Heart right ventricle (tissue), 16 donors: ENCODE measurements at places on chromosomes 5 and 9. TPM values are rescaled to one million over a fixed set of nuclear protein-coding genes. Genes with fewer than 3 reads are reported as not detected.
A peak's percentile ranks its signal among the peaks of the same experiment; 100 is the strongest.

DNA sequence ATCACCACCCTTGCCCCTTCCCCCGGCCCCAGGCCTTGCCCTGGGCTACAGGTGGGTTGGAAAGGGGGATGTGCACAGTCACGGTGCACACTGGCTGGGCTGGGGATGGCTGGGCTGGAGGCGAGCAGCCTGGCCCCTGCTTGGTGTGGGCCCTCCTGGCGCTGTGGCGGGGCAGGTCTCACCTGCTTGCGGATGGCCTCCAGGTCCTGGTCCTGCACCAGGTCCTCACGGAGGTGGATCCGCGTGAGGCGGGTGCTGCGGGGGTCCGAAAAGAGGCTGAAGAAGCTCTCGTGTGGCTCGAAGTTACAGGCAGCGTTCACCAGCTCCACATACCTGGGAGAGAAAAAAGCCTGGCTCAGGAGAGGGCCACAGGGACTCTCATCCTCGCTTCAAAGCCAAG lies 18.1 kb downstream of the ZER1 start:
- no peaks in the 10 kb centered on the region for H3K4me1 ChIP-seq
- H3K27ac ChIP-seq = no peak overlapping the region
- H3K27me3 ChIP-seq = no peaks in the 10 kb centered on the region
- no peaks in the 10 kb centered on the region for H3K36me3 ChIP-seq
- no peak for DNase-seq

DNA sequence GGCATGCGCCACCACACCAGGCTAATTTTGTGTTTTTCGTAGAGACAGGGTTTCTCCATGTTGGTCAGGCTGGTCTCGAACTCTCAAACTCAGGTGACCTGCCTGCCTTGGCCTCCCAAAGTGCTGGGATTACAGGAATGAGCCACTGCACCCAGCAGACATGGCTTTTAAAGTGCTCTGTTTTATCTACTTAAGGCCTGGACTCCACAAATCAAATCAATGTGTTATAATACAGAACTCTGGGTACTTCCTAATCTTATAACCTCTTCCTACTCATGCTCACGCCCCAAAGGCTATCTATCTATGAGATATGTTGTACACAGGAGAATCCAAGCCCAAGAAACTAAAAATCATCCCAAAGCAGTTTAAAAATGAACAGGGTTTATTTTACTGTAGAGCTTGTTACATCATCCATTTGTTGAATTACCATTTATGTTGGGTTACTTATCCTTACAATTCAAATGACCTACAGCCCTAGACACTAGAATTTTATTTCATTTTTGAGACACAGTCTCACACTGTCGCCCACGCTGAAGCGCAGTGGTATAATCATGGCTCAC lies 155.1 kb downstream of the EFNA5 start:
- no peak for DNase-seq
- H3K27me3 ChIP-seq = no peaks in the 10 kb centered on the region
- H3K4me1 ChIP-seq = peaks cover 15% of the 10 kb centered on the region
- no peak overlapping the region for H3K27ac ChIP-seq
- no peaks in the 10 kb centered on the region for H3K36me3 ChIP-seq

GRCh38 chr9:130181678-130182380 lies 9.6 kb downstream of the NCS1 start:
- H3K4me3 ChIP-seq = no peak overlapping the region
- H3K36me3 ChIP-seq = no peaks in the 10 kb centered on the region
- DNase-seq = no peak
- no peak overlapping the region for H3K27ac ChIP-seq
- peaks cover 17% of the 10 kb centered on the region for H3K4me1 ChIP-seq

- no peak for DNase-seq
- H3K4me1 ChIP-seq = peaks cover 11% of the 10 kb centered on the region
- no peak overlapping the region for H3K4me3 ChIP-seq
- H3K27me3 ChIP-seq = no peaks in the 10 kb centered on the region
- H3K36me3 ChIP-seq = no peaks in the 10 kb centered on the region
Measured at GRCh38 chr5:65923339-65923738, 3.0 kb upstream of the ERBIN start.

Gene FAM151B
- total RNA-seq = 2.1 TPM

DNA sequence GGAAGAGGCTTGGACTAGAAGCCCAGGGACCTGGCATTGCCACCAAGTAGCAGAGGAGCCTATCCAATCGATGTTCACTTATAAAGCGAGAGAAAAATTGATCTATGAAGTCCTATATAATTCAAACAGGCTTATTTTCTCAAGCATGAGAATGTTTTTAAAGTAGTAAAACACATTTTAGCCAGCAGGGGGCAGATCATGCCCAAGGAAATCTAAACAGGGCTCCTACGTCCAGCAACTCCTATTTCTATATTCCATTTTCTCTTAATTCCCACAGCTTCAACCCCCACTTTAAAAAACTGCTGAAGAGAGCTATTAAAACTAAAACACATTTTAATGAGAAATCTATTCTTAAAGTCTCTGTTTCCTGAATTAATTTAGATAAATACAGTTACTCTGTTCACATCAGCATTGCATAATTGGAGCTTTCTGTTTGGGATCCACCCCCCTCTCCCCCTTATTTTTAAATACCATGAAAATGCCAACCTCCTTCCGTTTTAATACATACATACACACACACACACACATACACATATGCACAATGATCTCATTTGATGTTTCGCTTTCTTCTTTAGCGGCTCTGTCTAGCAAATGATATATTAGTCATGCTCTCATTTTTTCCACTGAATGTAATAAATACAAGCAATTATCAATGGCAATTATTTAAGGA lies 144.9 kb downstream of the MYO10 start:
- H3K4me1 ChIP-seq = peaks cover 9% of the 10 kb centered on the region
- no peaks in the 10 kb centered on the region for H3K27me3 ChIP-seq
- H3K4me3 ChIP-seq = no peak overlapping the region
- DNase-seq = peak; percentile 17
- no peak overlapping the region for H3K27ac ChIP-seq
- no peaks in the 10 kb centered on the region for H3K36me3 ChIP-seq

DNA sequence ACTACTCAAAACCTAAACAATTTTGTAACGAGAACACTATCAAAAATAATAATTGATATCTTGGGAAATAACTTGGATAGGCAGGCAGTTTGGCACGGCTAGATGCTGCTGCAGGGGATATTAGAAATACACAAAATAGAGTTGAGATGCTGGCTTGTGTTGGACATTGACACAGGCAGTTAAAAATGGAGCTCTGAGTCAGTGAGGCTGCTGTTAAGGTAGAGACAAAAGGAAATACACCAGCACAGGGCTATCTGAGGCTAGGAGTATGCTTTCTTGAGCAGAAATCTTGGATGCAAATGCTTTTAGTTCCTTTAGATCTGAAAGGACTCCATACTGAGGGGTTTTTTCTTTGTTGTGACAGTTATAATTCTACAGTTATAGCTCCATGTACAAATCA lies 16.6 kb downstream of the TENT2 start:
- no peaks in the 10 kb centered on the region for H3K4me1 ChIP-seq
- H3K4me3 ChIP-seq = no peak overlapping the region
- H3K27ac ChIP-seq = peak overlapping the region; percentile 48

DNA sequence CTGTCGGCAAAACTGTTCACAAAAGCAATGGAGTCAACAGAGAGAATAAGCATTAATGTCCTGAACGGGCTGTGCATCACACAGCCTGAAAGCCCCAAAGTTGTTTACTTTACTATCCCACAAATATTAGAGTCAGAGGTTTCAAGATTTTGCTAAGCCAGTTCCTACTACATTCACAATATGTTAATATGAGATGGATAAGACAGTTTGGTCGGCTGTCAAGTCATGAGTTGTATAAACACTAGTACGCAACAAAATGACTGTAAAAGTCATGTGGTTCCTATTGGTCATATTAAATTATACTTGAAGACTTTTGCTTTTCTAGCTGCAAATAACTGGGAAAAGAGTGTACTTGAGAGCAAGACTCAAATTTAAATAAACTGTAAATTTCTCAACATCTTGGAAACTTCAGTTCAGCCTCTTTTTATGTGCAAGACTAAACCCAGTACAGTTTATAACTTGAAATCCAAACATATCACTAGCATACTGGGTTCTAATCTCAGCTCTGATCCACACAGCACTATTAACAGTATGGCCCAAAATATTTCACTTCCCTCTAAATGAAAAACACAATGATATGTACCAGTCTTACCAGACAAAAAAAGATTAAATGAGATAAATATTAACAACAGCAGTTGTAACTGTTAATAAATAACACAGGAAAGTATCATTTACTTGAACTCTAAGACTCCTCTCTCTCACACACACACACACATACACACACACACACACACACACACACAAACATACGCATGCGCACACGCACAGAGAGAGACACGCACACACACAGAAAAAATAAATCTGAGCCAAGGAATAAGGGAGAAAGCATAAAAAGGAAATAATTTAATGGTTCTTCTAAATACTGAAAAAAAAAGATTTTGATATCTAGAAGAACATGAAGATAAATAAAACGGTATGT lies 33.1 kb downstream of the FANCC start:
- no peaks in the 10 kb centered on the region for H3K27me3 ChIP-seq
- no peak overlapping the region for H3K4me3 ChIP-seq
- no peaks in the 10 kb centered on the region for H3K36me3 ChIP-seq
- H3K4me1 ChIP-seq = no peaks in the 10 kb centered on the region

Gene CPEB4
- 156 TPM for total RNA-seq

GRCh38 chr9:134032456-134033222 lies 7.4 kb downstream of the BRD3OS start:
- no peak for DNase-seq
- H3K27me3 ChIP-seq = no peaks in the 10 kb centered on the region
- H3K4me3 ChIP-seq = no peak overlapping the region
- H3K27ac ChIP-seq = no peak overlapping the region
- no peaks in the 10 kb centered on the region for H3K4me1 ChIP-seq

Gene IL13
- 0.51 TPM for total RNA-seq

Gene DMRTA1
- total RNA-seq = 0.45 TPM

- DNase-seq = no peak
- no peak overlapping the region for H3K27ac ChIP-seq
- no peak overlapping the region for H3K4me3 ChIP-seq
- peaks cover 4% of the 10 kb centered on the region for H3K4me1 ChIP-seq
Measured at GRCh38 chr9:129206905-129207304, 28.8 kb upstream of the IER5L start.

- H3K4me3 ChIP-seq = no peak overlapping the region
- no peaks in the 10 kb centered on the region for H3K4me1 ChIP-seq
- H3K27me3 ChIP-seq = no peaks in the 10 kb centered on the region
Measured at GRCh38 chr5:73899055-73899454, 273.1 kb downstream of the ARHGEF28 start.
